ENCODE measurements at places on chromosomes 2 and 18. TPM values are rescaled to one million over a fixed set of nuclear protein-coding genes. Genes with fewer than 3 reads are reported as not detected.

DNA sequence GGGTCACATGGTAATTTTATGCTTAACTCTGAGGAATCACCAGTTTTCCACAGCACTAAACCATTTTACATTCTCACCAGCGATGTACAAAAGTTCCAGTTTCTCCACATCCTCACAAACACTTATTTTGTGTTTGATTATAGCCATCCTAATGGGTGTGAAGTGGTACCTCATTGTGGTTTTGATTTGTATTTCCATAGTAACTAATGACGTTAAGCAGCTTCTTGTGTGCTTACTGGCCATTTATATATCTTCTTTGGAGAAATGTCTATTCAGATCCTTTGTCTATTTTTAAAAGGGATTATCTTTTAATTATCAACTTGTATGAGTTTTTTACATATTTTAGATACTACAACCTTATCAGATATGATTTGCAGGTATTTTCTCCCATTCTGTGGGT lies 42.0 kb downstream of the CCDC150 start:
- DNase-seq, result no peak

DNA sequence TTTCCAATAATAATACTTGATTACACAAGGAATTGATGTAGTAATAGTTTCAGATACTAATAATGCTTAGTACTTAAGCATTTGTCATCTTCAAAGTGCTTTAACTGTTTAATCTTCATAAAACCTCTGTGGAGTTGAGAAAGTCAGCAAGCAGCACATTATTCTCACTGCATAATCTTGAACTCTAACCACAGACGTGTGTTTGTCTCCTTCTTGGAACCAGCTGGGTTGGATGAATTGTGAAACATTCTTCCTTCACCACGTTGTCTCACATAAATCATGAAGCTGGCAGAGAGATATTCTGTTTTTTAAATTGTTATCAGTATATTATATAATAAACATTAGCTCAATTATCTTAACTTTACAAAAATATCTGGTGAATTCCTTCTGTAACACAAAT lies 55.1 kb upstream of the LDAH start:
- no peak for DNase-seq

PLA2R1 gene
- total RNA-seq, result 32.8 TPM

DNA sequence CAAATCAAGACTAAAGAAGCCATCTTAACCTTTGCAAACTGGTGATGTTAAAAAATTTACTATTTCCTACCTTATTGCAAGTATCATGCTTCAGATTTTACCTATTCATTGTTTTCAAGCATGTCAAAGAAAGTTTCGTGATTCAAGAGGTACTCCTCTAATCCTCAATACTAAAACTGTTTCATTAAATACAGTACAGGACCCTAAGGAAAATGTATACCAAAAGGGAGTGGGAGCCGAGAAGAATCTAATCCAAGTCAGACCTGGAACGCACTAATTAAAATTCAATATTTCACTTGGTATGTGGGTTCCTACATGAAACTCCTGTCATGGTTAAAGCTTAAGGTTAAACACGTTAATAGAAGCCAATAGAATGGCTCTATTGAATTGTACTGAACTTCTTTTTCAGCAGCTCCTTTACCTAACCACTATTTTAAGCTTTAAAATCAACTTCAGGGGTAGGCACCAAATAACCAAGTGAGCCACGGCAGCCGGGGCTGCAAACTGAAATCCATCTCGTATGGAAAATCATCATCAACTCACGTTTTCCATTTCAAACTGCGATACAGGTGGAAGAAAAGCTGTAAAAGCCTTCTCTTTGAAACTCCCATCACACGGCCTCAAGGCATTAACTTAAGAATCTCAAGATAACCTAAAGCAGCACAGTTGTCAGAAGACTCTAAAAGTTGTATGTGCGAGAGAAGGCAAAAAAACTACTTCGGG lies 188.8 kb downstream of the ZEB2 start:
- DNase-seq, result no peak

GRCh38 chr2:236823963-236824362 lies 254.3 kb downstream of the ACKR3 start:
- DNase-seq, result no peak

MC5R gene
- total RNA-seq, result not detected

GPAT2 gene
- 1.7 TPM for total RNA-seq

DNA sequence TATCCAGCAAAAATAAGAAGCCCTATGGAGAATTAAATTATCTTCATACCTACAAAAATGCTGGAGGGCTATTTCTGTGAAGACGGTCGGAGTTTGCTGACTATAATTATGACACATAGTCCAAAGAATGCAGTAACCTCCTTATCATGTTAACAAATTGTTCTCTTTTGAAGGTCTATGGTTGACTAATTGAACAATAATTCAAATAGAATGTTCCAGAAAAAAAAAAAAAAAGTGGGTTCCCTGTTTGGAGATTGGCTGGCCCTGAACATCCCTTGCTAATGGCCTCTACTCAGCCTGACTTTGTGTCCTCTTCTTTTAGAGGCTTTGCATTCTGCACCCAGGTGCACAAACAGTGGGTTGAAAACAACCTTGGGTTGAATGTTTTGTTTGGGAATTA lies 82.8 kb upstream of the CCBE1 start:
- DNase-seq, result no peak

DNA sequence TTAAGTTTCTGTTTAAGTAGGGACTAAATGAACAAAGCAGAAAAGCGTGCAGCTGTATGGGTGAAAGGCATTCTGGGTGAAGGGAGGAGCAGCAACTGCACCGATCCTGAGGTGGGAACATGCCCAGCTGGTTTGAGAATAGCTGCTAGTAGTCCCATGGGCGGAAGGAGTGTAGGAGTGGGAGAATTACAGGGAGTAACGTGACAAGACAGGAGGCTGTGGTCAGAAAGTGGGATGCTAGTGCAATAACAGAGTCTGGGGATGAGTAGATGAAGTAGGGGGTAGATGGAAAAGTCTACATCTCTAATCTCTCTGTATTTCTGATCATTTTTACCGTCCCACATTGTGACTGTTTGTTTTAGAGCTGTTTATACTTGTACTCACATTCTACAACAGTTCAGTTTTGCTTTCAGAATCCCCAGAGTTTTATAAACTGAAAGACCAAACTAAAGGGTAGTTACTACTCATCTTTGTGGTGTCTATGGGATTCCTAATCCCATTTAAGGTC lies 118.9 kb downstream of the LCLAT1 start:
- DNase-seq, result no peak

FAM98A gene
- 25.7 TPM for total RNA-seq

KCNF1 gene
- not detected for total RNA-seq

- no peak for DNase-seq
Measured at GRCh38 chr2:28193630-28194403, 198.8 kb upstream of the FOSL2 start.

MARCHF4 gene
- not detected for total RNA-seq

MAP3K19 gene
- total RNA-seq, result not detected

DNA sequence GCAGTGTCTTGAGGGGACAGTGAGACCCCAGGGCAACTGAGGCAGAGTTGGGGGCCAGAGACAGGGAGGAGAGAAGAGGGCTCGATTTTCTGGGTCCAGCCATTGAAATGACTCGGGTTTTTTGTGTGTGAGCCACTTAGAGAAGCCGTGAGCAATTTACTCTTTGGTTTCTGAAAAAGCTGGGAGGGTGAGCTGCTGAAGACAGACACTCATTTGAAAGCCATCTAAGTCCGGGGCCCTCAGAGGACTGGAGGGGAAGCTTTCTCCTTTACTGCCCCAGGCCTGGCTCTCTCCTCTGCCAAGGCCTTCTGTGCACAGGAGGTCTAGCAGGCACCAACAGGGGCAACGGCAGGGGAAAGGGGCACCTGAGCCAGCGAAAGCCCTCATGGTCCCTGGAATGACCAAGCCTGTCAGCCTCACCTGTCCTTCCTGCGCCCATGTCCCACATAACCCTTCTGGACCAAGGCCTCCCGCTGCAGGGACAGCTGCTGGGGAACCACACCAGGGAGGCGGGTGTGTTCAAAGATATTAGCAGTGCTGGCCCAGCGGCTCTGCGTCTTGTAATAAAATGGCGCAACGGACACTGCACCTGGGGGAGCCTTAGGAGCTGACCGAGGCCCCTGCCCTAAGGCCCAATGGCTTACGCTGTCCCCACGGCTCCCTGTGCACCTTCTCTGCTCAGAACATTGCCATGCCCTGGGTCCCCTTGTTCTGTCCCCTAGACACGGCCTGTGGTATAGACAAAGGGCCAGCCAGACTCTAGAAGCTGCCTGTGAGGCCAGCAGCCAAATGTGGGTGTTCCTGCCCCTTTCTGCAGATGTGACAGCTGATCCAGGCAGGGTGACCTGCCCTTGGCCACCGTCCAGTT lies 45.8 kb downstream of the HS6ST1 start:
- DNase-seq, result no peak

DNA sequence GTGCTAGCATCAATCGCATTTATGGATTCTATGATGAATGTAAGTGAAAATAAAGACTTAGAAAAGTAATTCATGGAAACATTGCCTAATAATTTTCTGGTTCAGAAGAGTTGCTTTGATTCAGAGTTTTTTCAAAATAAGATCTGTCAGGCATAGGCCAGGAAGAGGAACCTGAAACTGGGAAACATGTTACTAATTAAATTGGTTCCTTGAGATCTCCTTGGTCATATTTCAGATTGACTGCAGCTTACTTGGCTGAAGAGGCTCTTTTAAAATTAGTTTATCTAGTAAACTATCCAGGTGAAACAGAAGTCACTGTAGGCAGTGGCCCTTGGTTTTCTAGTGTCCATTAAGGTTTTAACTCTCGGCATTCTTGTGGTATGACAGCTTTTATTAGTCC lies 27.4 kb downstream of the PPP1CB start:
- no peak for DNase-seq

- DNase-seq, result no peak
Measured at GRCh38 chr18:33878213-33878612, 300.2 kb downstream of the ASXL3 start.

AGXT gene
- total RNA-seq, result not detected

- no peak for DNase-seq
Measured at GRCh38 chr2:120876526-120877280, 141.0 kb downstream of the GLI2 start.

DNA sequence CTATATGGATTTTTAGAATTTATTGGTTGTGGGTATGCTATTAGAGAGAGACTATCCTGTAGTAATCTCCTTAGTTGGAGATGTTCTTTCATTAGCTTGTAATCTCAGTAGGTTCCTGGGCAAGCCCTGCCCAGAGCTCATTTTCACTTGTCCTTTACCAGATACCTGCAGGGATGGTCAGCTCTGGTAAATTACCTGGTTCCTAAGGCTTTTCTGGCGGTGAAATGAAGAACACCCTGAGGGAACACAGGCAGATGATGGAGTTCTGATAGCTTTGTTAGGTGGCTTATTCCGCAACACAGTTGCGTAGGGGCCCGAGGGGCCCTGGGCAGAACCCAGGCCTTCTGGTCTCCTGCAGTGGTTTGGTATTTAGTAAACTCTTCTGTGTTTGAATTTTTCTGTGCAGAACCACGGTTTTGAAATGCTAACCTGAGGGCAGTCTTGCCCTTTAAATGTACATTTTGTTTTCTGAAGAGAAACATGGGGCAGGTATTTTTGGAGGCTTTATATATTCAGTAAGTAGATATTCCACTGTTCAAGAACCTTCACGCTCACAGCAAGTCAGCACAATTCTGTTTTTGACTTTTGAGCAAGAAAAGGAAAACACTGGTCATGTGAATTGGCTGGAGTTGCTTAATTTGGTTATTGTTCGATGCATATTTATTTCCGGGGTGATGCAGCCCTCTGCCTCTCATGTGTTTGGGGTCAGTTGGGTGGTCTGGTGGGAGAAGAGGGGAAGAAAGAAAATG lies 22.4 kb downstream of the ZNF532 start:
- peak; percentile 25 for DNase-seq

CCDC85A gene
- total RNA-seq, result not detected

DNA sequence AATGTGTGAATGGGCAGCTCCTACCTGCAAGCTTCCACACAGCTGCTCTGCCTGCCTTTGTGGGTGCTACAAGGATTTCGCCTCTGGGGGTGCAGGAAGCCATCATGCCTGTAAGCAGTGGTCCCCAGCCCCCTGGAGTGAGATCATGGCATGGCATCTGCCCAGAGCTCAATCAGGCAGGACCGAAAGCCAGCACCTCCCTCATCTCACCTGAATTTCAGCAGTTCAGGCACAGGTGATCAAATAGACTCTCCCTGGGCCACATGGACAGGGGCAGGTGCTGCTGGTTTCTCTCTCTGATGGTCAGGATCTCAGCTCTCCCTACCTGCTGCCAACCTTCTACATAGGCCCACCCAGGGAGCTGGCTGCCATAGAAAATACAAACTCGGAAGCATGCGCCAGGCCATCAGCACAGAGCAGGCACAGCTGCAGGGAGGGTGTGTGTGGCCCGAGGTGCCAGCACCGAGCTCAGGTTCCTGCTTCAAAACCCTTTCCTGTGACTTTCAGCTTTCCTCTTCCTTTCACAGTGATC lies 133.2 kb upstream of the ID2 start:
- DNase-seq, result no peak

GRCh38 chr2:147041121-147041494 lies 803.7 kb upstream of the ACVR2A start:
- DNase-seq, result no peak

- no peak for DNase-seq
Measured at GRCh38 chr2:112640800-112641675, 4.7 kb upstream of the SLC20A1 start.

SPIRE1 gene
- 7.1 TPM for total RNA-seq

DNA sequence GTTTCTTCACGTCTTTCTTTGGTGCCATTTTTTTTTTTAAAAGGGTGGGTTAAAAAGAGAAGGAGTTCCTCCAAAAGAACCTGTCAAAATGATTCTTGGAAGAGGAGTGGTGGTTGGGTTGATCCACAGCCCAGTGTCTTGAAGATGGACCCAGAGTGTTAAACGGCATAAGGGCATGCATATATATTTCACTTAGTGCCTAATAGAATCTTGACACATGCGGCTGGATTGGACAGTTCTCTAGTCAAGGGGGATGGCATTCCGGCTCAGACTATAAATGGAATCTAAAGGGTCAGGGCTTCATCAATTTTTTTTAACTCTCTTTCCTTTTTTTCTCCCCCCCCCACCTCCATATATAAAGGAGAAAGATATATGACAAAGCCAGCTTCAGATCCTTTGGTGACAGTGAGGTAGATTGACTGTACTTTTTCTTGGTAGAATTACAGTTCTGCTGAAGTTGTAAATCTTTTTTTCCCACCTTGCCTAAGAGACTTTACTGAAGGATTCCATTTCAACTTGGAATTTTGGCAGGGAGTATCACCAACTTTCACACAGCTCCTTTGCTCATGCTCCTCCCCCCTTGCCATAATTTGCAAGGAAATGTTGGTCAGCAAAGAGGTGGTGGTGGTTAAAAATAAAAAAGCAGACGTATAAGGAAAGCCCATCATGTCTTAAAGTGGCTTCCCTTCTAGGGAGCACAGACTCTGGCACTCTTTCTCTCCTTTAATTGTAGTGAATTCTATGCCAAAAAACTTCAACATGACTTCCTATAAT lies at the start of gene MYL1:
Gene MYL1, minus strand, starts transcription at position 160 of the 774 bp plus-strand sequence. Its CDS starts 132 bp downstream, at position 28.
- DNase-seq, result no peak

NT5DC4 gene
- 5.8 TPM for total RNA-seq

- no peak for DNase-seq
Measured at GRCh38 chr2:143379955-143380354, 250.7 kb downstream of the ARHGAP15 start.

IL36A gene
- not detected for total RNA-seq

CCDC148 gene
- not detected for total RNA-seq

CRYGC gene
- total RNA-seq, result not detected

- DNase-seq, result no peak
Measured at GRCh38 chr2:85810371-85811179, 56.8 kb downstream of the ATOH8 start.

- DNase-seq, result no peak
Measured at GRCh38 chr2:201536046-201536445, 84.5 kb downstream of the STRADB start.

Measured in Peyer's patch (tissue), 4 donors.